NCI-H1105 treated with DMSO at 0.1 percent for 48 hours (cell line): ENCODE measurements at places on chromosomes 5 and 9.

DNA sequence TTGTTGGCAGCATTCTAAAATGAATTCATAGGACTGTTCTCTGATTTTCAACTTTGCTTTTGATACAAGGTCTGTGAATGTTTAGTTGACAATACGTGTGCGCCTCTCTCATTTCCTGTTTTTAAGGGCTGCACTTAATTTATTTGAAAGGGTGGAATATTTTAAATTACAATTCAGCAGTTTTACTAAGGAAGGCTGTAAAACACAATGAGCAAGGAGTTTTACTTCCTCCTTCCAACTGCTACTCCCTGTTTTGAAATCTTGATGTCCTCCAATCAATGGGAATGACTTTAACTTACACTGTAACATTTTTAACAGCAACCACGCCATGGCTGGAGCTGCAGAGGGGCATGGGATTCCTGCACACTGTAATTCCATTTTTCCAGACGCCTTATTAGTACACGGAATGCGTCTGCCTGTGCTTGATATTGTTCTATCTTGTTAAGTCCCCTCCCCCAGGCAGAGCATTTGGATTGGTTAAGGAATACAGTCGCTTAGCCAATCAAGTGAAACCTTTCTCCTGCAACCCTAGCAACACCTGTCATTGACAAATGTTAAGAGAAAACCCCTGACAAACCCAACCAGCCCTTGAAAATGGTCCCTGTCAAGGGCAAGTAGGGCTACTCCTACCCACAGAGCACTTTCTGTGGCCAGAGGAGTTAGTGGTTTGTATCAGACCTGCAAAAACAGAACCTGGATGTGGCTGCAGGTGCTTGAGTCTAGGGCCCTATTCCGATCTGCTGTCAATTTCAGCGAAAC, 12.5 kb upstream of the ZSWIM6 start:
- no peak for DNase-seq

DNA sequence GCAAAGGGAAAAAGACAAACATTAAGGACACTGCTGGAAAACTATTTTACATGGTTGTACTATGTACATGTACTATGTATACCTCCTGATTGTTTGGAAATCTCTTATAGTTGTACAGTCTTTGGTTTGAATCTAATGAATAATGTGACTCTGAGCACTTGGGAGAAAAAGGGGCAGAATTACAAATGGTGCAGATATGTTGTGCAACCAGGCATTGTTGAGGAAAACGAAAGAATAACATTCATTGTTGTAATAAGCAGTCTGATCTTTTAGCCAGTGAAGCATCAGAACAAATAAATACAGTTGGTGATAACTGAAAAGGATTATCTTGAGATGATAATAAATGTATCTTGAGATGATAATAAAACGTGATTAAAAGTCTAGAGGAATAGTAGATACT, 87.2 kb downstream of the CSNK1G3 start:
- DNase-seq: no peak

DNA sequence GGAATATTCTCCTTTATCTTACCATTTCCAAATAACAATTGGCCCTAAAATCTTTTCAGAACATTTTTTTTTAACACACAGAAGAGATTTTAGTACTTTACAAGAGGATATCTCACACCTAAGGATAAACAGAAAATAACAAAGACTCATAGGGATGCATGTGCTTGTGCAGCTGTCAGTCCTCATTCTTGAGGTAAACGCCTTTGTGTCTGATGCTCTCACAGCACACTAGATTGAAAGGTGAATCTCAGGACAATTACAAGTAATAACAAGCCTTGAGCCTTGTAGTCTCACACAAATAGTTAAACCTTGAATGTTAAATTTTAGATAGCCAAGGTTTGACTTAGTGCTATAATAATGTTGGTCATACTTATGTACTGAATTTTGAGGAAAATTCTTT, 439.2 kb downstream of the PTPRD start:
- DNase-seq: peak; percentile 66

- DNase-seq: peak; percentile 3
Observed at GRCh38 chr5:72608297-72608696, 101.1 kb upstream of the ZNF366 start.

DNA sequence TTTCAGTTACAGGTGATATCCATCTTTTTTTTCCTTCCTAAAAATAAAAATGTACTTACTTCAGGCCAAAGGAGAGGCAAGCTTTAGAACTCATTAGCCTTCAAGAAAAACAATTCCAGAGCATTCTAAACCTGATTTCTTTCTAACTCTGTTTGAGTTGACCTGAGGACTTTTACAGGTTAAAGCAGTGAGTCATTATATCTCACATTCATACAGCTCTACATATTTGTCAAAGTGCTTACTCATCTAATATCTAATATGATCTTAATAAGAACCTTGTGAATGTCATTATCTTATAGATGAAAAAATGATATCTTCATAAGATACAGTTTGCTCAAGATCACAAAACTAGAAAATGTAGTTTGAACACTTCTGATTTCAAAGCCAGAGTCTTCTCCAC, 149.2 kb upstream of the CDKN2B start:
- DNase-seq: no peak

DNA sequence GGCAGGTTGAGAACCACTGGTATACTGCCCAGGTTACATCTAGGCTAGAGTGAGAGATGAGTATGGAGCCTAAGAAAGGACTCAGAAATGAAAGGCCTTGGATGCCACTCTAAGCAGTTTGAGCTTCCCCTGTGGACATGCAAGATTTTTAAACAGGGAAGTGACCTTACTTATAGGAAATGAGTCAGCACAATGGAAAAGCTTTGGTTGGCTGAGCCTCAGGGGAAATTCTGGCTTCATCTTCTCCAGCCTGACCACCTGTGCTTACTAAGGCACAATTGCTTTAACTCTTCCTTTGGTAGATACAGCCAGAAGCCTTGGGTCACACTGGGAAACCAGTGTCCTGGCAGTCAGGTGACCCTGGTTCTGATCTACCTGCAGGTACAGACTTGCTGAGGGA, 380.2 kb upstream of the ZNF462 start:
- no peak for DNase-seq

DNA sequence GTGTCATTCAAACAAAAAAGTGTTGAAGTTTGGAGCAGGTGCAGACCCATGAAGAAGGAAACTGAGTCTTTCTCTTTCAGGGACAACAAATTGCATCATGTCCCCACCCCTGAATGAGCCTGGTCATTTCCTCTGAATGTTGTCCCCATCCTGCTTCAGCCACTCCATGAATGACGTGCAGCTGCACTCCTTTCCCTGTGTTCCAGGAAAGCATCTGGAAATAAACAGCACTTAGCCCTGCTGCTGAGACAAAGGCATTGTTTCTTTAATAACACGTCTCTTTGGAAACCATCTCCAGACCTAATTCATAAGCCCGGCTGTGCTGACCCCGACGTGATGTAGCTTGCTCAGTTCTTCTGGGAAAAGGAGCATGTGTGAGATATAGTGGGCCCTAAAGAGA, 682.3 kb downstream of the BRINP1 start:
- peak; percentile 88 for DNase-seq
